NK-92 treated with Interleukin-12 subunit alpha and Interleukin-12 subunit beta, amount 100 ng/mL, for 24 hours (cell line): ENCODE measurements at places on chromosomes 11 and 22.

GRCh38 chr11:16771350-16772140 is 33.1 kb downstream of the C11orf58 start:
- DNase-seq: no peak

GRCh38 chr11:45450189-45450588 is 164.0 kb upstream of the SYT13 start:
- DNase-seq: no peak

DNA sequence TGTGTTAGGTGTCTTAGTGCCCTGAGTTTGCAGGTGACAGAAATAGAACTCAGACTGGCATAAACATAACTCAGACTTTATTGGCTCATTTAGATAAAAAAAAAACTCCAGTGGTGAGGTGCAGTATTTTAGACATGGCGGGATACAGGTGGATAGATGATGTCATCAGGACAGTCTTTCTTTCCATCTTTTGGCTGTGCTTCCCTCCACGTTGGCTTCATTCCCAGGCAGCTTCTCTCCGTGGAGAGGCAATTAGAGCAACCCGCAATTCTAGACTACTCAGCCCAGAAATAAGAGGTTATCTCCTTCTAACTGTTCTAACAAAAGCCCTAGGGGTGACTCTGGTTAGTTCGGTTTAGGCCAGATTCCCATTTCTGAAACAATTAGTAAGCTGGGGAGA is 40.5 kb downstream of the NCAM1 start:
- no peak for DNase-seq

DNA sequence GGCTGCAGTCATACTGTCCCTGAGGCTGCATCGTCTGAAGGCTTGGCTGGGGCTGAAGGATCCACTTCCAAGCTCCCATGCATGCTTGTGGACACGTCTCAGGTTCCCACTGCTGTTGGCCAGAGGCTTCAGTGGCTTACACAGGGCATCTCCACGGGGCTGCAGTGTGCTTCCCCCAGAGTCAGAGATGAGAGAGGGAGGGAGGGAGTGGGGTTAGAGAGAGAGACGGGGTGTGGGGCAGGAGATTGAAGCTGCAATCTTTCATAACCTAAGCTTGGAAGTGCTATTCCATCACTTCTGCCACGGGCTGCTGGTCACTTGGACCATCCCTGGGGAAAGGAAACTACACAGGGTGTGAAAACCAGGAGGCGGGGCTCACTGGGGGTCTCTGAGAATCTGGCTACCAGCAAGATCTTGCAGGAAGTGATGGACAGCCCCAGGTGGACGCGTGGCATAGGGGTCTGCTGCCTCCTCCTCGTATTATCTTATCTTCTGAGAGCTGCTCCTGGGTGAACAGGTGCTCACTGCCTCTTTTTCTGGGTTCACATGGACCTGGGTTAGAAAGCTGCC is 63.0 kb upstream of the MYEOV start:
- no peak for DNase-seq

- peak; percentile 58 for DNase-seq
These were observed 2.2 kb upstream of the RPS19BP1 start for GRCh38 chr22:39534591-39535356.

- DNase-seq: no peak
These were observed 48.3 kb downstream of the MYH9 start for GRCh38 chr22:36339171-36340065.
